Omental fat pad (tissue), 4 donors: ENCODE measurements at places on chromosomes 5 and 9. TPM values are rescaled to one million over a fixed set of nuclear protein-coding genes. Genes with fewer than 3 reads are reported as not detected.

NDUFS4 gene
- 90.5 TPM for total RNA-seq

TCERG1 gene
- 55.3 TPM for total RNA-seq

GADD45G gene
- 5.1 TPM for total RNA-seq

BRINP1 gene
- not detected for total RNA-seq

FGF10 gene
- 30.1 TPM for total RNA-seq

BAAT gene
- total RNA-seq: not detected
